Suprapubic skin (tissue), 4 donors: ENCODE measurements at places on chromosomes 1 and 21. TPM values are rescaled to one million over a fixed set of nuclear protein-coding genes. Genes with fewer than 3 reads are reported as not detected.

Gene TMEM52
- total RNA-seq: 5.9 TPM

Gene MX2
- 6.1 TPM for total RNA-seq

Gene LCE2C
- 66.5 TPM for total RNA-seq

Gene ADORA1
- 5.2 TPM for total RNA-seq

Gene PRAMEF10
- total RNA-seq: not detected

Gene RNU1-4
- total RNA-seq: under 0.01 TPM

Gene FCRLB
- total RNA-seq: 1.4 TPM

Gene SPATA1
- not detected for total RNA-seq

DNA sequence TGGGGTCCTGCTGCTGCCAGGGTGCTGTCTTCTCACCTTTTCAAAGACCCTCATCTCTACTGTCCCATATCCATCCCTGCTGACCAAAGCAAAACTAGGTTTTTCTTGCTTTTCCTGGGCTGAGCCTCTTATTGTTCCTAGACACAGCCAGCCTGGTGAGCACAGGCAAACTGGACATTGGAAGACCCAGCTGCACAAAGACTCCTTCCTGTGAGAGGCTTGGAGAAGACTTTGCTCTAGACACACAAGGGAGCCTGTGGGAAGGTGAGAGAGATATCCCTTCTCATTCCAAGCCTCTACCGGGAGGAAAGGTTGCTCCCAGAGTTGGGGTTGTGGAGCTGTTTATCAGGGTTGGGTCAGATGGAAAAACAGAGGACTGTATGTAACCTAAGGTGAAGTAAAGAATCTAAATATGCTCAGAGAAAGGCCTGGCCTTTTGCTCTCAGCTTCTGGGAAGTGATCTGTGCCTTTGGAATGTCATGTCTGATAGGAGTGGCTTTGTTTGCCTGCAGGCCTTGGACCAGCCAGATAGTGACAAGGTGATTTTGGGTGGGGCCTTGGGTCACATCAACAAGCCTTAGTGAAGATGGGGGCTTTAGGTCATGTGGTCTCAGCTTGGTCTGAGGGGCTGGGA lies 87.6 kb upstream of the RUNX1 start:
- no peak for DNase-seq

DNA sequence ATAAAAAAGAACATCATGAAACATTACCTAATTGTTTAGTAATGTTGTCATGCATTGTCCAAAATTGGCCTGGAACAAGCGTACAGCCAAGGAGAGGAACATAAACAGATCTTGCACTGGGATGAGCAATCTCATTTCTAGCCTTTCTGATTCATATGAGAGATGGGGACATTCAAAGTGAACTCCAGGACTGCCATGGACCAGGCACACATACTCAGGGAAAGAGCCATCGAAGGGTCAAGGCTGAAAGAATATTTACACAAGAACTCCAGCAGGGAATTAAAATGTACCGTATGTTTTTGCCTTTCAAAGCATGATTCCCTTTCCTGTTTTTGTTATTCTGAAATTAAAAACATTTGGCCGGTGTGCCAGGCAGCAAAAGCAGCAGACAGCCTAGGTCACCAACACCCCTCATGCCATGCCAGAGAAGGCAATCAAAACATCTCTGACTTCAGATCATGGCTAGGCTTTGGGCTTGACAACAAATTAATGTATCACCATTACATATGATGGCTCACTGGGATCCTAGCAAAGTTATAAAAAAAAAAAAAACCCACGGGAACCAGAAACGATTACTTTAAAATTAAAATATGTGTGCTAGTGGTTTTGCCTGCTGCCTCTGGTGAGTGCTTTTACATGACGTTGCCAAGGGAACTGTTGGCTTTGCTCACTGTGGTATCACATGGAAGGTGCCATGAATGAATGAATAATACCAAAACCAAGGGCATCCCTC lies 159.8 kb downstream of the TGFBR3 start:
- DNase-seq: no peak

GRCh38 chr1:94202241-94202640 lies 35.1 kb downstream of the ARHGAP29 start:
- DNase-seq: no peak

- DNase-seq: no peak
Measured at GRCh38 chr1:66431999-66432398, 102.0 kb upstream of the SGIP1 start.

GRCh38 chr1:25103164-25103795 lies 129.0 kb downstream of the SYF2 start:
- DNase-seq: no peak

DNA sequence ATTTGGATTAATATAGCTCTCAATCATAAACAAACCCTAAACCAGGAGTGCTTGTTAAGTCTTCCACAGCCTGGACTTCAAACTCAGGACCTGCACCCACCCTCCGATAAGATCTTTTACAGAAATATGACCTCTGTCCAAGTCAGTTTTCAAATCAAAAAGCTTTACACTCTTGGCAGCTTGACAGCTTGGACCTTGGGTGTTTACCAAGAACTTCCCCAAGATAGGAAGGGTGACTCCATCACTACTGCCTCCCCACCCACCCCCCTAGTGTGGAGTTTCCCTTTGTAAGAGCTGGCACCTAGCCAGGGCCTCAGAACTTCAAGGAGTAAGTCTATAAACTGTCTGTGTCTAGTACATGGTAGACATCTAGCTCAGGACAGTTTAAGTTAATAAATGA lies 9.6 kb downstream of the BCAR3 start:
- DNase-seq: no peak

- DNase-seq: no peak
Measured at GRCh38 chr1:151976858-151977257, 16.8 kb downstream of the S100A10 start.

GRCh38 chr1:10693497-10694273 lies 102.8 kb downstream of the CASZ1 start:
- no peak for DNase-seq

GRCh38 chr1:38213646-38214434 lies 167.2 kb upstream of the POU3F1 start:
- DNase-seq: no peak

DNA sequence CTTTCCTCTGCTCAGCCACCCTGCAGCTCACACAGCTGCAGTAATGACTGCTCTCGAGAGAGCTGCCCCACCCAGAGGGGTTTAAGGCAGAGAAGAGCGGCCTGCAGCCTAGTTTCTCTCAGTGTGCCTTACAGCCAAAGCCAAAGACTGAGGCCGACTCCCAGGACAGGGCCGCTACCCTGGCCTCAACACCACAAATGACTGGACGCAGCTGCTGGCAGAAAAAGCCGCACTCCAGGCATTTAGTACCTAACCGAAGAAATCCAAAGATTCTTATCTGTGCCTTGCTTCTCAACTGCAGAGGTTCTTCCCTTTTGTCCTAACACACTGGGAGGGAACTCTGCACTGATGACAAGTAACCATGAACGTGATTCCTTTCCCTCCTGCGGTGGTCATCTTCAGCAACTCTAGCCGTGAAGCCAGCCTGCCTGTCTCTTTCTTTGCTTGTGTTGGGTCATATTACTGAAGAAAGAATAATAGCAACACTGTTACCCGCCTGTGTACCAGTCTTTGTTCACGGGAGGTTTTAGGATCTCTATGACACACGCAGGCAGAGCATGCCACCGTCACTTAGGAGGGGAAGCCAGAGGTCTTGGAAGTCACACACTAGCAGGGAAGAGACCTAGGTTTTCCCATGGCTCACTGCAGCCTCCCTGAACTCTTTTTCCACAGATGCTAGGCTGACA lies 202.7 kb downstream of the RHOU start:
- no peak for DNase-seq

DNA sequence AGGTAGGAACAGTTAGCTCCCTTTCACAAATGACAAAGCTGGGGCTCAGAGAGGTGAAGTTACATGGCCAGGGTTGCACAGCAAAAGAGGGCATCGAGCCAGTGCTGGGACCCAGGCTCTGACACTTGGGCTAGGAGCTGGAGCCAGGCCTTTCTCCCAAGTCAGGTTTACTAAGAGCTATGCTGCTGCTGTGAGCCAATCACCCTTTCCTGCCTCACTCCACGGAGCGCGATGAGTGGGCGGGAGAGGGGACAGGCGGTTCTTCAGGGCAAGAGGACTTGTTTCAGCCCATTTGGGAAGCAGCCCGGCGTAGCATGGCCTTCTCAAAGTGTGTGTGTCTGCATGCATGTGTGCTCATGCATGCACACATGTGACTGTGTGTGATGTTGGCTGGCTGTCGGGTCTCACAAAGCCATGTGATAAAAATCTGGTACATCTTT lies 10.6 kb downstream of the ID3 start:
- DNase-seq: peak; percentile 91

GRCh38 chr1:181013144-181013543 lies 9.5 kb downstream of the STX6 start:
- no peak for DNase-seq

DNA sequence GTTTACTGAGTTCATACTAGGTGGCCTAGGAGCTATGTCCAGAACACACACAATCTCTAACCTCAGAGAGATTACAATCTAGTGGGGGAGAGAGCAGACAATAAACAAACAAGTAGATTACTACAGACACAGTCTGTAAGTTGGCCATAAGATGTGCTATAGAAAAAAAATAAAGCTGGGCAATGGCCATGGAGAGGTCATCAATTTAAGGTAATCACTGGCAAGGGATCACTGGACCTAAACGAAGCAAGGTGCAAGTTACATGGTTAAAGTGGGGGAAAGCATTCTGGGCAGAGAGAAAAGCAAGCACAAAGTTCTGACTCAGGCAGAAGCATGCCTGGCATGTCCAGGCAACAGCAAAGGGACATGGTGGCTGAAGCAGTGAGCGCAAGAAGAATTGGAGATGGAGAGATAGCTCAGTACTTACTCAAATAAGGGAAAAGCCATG lies 147.0 kb downstream of the RERE start:
- DNase-seq: no peak

- no peak for DNase-seq
Measured at GRCh38 chr1:44632598-44632997, 41.7 kb downstream of the TMEM53 start.
